DMS79 (cell line): ENCODE measurements at places on chromosomes 16 and 17.

GRCh38 chr17:52143542-52143941, 15.0 kb downstream of the CA10 start:
- DNase-seq, result no peak

DNA sequence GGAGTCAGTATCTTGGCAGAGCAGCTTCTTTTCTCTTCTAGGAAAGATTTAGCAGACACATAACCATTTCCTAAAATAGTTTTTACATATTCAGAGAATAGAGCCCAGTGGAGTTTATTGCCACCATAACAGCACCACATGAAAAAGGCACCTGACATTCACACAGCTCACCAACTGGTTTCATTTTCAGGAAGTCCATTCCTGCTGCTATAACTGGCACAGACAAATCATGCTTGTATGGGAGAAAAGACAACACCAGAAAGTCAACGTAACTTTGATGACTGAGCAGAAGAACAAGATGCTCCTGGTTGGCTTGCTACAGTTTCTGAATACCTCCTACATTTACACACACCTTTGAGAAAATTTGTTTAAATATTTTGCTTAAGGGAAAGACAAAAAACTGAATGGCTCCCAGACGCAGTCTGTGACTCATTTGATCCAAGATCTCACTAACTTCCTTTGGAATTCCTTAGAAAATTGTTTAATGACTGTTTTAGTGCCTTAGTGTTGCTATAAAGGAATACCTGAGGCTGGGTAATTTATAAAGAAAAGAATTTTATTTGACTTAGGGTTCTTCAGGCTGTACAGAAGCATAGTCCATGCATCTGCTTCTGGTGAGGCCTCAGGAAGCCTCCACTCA, 1380.6 kb downstream of the CDH8 start:
- DNase-seq, result no peak

GRCh38 chr17:14505606-14506005, 204.7 kb downstream of the HS3ST3B1 start:
- no peak for DNase-seq

DNA sequence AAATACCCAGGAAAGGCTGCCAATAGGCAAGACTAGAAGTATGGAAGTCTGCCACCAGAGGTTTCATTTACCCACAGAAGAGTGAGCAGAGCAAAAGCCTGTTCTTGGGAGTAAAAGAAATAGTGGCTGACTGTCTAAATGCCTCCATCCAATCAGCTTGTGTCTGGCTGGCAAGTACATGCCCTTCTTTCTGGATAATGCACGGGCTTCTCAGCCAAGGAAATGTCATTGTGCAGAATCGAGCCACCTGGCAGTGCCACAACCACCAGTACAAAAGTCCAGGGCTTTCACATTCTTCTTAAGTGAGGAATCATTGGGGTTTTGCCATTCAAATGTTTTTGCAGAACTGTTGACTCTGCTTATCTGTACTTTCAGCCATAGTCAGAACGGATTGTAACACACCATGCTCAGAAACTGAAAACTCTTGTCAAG, 10.1 kb upstream of the ERCC4 start:
- no peak for DNase-seq

DNA sequence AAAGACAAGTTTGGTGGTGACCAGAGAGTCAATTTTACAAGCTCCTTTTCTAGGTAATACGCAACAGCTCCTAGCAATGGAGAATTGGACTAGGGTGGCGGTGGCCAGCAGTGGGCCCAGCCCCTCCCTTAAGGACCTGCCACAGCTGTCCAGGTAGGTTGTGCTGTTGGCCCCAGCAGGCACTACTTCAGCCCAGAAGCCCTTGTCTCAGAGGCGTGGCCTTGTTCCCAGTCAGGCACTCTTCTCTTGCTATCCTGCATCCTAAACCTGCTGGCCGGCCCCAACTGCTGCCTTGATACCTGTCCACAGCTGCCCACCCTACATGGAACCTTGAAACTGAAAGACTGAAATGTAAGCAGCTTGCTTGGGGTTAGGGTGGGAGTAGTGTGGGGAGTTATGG, 989 bp upstream of the GALK1 start:
- no peak for DNase-seq

GRCh38 chr17:58755269-58755576, 431 bp upstream of the PPM1E start:
- DNase-seq, result no peak

DNA sequence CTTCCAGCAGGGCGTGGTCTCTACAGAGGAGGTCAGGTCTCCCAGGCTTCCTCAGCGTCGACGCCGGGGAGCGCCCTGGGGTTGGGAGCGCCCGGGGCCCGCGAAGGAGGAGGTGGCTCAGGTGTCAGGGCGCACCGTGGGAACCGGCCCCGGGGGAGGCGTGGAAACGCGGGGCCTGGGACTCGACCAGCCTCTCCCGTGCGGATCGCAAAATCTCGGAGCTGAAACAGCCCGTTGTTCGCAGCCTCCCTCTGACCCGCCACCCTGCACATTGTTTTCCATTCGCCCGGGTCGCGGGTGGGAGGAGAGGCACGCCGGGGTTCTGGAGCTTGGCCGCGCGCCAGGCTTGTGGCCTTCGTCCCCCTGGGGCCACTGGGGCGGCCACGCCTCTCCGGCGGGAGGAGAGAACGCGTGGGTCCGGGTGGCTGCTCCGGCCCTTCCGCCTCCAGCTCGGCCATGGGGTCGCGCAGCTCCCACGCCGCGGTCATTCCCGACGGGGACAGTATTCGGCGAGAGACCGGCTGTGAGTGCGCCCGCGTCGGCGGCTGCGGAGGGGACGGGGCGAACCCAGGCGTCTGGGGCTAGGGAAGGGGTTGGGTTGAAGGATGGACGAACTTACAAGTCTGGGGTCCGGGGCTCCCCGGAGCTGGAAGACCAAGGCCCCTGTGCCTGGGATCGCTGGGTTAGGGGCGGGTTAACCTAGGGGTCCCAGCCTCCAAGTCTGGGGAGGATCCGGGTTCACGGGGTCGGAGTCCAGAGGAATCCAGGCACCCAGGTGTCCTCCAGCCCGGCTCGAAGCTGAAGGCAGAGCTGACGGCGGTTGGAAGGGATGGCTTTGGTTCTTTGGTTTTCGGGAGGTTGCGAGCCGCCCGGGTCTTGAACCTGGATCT, at the start of gene CHP2:
CHP2 (plus strand) TSS at position 433 of the 890 bp plus-strand sequence; CDS start at position 457, 24 bp downstream.
- no peak for DNase-seq

GRCh38 chr17:55758171-55758570, 7.3 kb downstream of the PCTP start:
- no peak for DNase-seq

- DNase-seq, result no peak
Measured at GRCh38 chr16:12097523-12098428, 121.2 kb downstream of the SNX29 start.

DNA sequence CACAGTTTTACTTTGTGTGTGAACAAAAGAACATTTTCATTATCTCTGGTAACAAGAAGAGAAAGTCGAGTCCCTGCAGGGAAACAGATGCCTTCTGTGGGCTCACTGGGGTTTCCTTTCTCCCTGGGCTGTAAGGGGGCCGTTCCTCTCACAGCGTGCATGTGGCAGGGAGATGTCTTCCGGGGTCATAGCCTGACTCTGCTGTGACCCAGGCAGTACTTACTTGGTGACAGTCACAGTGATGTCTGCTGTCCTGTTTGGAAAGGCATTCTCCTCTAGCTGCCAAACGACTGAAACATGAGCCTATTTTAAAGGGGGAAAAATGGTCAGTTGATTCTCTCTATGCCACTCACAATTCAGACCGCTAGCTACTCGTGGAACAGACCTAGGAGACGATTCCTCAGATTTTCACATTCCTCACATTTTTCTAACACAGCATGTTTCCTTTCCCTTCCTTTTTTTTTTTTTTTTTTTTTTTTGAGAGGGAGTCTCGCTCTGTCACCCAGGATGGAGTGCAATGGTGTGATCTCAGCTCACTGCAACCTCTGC, 7.3 kb downstream of the HASPIN start:
- no peak for DNase-seq

DNA sequence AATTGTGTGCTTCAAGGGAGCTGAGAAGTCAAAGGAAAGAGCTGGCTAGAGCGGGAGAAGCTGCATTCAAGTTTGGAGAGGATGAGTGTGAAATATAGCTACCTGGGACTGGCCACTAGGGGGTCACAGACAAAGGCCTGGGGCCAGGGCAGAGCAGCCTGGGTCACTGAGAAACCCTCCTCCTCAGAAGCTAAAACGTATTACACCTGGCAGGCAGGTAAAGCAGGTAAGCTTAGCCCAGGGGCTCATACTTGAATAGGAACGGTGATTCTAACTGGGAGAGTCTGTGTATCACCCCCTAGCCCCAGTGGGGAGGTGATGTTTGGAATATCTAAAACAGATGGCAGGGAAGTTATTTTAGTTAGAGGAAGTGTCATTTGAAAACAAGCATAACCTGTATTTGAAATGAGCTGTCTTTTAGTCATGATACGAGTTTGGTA, 6.8 kb downstream of the KRT37 start:
- DNase-seq, result no peak

- peak; percentile 38 for DNase-seq
Measured at GRCh38 chr17:77042476-77043231, 98.1 kb upstream of the SEC14L1 start.

GRCh38 chr17:31279401-31279800, 17.6 kb downstream of the OMG start:
- no peak for DNase-seq

DNA sequence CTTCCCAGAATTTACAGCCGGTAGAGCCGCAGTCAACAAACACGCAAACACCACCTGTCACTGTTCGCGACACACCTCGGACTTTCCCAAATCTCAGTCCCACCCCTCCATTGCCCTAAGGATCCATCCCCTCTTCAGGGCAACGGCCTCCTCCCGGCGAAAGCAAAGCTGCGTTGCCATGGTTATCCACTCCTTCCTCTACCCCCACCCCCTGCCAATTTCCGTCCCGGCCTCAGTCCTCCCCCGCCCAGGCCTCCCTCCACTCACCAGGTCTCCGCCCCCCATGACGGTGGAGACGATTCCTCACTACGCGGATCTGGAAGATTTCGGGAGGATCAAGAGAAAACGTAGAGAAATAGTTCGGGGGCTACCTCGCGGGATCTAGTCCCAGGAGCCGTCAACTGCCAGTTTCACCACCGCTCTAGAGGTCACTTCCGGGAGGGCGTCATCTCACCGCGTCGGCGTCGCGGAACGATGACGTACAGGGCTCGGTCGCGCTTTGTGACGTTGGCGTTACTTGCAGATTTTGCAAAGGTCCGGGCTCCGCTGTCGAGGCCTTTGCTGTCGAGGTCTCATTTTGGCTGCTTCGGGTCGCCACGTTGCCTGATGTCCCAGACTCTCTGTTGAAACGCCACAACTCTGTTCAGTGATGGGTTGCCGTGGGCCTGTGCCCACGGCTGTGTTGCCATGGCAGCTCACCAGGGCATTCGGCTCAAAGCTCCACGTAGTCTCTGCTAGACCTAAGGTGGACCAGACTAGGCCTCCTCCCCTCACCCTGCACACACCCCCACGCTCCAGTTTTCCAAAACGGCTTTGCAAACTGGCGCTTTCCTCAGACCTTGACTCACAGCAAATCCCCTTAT, at the start of gene CWC25:
CWC25 (minus strand) TSS at position 423 of the 863 bp plus-strand sequence; CDS start at position 285, 138 bp downstream.
- DNase-seq, result peak; percentile 89

- DNase-seq, result no peak
Measured at GRCh38 chr16:21656795-21657768, 4.7 kb upstream of the IGSF6 start.

DNA sequence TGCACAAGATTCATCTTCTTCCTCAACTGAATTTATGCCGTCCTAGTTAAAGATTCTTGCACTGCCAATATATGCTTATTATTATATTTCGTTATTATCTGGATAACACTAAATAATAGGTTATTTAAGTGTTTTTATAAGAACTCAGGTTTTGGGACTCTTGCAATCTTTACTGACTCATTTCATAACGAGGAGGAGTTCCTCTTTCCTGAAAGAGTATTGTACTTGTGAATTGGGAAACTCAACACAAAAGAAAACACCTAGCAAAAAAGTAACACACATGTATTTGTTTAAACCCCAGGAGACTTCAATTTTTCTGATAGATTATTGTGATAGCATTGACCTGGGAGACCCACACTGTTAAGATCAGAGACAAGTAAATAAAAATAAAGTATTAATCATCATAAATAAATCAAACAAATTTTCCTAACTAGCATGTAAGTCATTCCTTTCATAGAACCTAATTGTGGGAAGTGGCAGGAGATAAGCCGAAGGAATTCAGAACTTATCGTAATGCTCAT, 505.8 kb downstream of the KCNJ2 start:
- DNase-seq, result no peak

DNA sequence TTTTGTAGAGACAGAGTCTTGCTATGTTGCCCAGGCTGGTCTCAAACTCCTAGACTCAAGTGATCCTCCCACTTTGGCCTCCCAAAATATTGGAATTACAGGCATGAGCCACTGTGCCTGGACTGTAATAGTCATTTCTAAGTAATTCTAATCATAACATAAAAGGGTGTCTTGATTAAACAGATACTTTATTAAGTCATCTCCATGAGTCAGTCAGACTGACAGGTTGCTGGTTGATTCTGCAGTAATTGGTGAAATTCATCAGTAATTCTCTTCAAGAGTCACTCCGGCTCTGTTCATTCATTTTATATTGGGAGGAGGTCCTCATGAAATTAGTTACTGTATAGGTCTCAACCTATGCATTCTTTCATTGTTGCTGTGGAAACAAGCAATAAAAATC, 85.6 kb downstream of the SPECC1 start:
- DNase-seq, result no peak
